ENCODE measurements at places on chromosomes 7 and 10.

DNA sequence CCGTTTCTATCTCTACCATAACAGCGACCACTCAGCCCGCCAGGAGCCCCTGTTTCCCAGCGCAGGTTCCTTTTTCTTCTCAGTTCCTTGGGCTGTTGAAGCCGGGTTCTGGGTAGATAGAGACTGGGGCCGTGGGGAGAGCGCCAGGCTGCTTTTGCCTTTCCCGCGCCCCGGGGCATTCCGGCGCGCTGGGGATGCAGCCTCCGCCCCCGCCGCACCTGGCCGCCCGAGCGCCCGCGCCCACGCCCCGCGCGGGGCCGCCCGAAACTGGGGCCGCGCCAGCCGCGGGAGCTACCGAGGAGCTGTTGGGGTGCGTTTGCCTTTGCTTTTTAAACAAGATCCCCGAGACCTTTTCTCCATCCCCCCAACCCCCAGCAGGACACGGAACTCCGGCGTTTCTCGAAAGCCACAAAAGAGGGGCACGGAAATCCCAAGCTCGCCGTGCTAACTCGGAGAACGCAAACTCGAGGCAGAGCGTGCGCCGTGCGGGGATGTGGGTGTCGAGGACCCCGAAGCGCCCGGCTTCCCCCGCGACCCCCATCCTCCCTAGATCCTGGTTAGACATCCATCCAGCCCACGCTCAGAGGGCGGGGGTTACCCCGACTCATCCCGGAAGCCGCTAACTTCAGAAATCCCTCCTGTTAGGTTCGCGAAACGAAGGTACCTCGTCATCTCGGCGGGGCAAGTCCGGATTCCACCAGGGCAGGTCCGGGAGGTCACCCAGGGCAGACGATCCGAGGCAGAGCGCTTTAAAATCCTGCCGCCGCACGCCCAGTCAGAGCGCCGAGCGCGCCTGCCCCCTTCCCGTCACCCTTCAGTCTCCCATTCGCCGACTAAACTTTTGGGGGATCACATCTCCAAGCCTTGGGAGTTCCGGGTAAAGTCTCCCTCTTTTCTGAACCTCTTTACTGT lies 1.0 kb downstream of the GRM8 start:
- DNase-seq, result peak; percentile 13

DNA sequence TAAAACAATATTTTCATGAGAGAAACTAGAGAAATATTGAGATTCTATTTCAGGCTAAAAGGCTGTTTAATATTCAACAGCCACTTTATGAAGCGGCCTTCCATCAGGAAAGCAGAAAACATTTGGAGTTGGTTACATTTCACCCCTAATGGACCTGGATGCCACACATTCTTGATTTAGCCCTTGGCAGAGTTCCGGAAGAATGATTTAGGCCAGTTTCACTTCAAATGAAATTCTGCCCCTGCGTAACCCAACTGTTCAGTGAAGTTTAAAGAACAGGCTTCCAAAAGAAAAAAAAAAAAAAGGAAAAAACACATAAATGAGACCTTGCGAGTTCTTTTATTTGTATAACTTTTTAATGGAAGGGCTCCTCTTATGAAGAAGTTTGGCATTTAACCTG lies 239.2 kb upstream of the AKR1E2 start:
- DNase-seq, result no peak

DNA sequence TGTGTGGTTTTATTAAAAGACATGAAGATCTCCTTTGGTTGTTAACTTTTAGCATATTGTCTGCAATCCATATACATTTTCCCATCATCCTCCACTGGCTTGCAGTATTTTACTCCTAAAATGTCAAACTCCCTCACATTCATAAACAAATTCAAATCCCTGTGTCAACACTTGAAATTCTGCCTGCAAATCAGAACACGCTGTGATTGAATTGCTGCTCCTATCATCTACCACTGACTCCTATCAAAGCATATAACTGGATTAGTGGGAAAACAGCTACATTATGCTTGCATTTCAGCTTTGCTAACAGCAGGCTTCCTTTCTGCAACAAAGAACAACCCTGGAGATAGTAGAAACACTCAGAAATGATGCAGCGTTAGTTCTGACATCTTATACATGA lies 281.8 kb upstream of the HGF start:
- no peak for DNase-seq

- no peak for DNase-seq
Measured at GRCh38 chr7:127154101-127154500, 98.6 kb downstream of the GRM8 start.

DNA sequence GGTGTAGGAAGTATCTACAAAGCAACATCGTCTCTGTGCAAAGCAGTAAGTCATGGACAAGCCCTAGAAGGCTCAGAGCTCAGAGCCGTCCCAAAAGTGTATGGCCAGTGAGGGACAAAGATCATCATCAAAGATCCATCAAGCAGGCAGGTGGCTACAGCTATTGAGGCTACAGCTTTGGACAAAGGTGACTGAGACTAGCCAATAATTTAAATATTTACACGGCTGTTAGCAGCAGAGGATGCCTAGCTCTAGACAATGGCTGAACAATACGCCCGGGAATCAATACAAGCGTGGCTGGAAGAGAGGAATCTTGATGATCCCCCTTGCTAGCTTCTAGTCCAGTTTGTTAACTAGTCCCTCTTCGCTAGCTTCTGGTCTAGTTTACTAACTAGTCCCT lies 17.9 kb downstream of the NMT2 start:
- no peak for DNase-seq

DNA sequence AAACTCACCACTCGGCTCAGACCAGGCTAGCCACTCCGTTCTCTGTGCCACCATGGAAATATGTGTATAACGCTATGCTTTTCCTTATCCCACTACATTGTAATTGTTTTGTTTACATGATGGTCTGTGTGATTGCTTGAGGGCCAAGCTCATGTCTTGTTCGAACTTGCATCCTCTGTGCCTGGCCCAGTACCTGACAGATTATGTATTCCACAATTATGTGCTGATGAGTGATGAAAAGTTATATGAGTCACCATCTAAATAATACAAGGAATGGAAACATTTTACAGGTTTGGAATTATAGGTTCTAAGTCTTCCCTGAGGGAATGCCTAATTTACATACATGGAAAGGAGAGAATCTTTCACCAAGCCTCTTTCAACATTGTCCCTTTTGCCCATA lies 137.4 kb downstream of the C7orf25 start:
- no peak for DNase-seq
